Stimulated activated naive CD8-positive, alpha-beta T cell treated with anti-CD3 and anti-CD28 coated beads, Interleukin-15, Interleukin-2, amounts not matched to agents 100 U/mL and 50 U/mL, for 24 hours (primary cell): ENCODE measurements at places on chromosomes 2 and 18.
A peak's percentile ranks its signal among the peaks of the same experiment; 100 is the strongest.

DNA sequence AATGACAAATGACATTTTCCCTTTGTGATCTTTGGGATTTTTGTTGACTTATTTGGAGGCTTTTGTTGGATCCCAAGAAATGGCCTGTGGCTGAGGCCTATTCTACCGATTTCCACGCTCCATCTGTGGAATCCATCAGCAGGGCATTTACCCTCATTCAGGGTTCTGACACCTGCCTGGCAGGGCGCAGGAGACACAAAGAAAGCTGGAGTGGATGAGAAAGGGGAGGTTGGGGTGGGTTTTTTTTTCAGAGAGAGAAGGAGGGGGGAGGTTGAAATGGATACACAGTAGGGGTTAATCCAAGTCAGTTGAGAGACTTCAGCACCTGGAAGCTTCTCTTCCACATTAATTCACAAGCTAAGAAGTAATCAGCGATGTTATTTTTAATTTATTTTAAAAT is 59.7 kb downstream of the PAX3 start:
- no peak for DNase-seq

DNA sequence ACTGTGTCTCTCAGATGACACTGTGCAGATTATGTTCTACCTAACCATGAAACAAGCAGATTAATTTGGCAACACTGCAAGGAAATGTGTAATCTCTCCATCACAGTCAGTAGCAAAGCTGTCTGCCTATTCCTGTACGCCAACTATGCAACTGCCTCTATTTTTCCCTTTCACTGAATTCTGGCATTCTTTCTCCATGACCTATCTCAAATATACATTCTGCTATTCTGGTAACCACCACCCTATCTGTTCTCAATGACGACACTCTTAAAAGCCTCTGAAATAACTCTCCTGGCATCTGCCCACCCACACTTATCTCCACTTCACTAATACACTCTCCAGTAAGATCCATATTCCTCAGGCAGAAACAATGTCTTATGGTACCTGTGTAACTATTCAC is 78.7 kb downstream of the ABCA12 start:
- DNase-seq = no peak

DNA sequence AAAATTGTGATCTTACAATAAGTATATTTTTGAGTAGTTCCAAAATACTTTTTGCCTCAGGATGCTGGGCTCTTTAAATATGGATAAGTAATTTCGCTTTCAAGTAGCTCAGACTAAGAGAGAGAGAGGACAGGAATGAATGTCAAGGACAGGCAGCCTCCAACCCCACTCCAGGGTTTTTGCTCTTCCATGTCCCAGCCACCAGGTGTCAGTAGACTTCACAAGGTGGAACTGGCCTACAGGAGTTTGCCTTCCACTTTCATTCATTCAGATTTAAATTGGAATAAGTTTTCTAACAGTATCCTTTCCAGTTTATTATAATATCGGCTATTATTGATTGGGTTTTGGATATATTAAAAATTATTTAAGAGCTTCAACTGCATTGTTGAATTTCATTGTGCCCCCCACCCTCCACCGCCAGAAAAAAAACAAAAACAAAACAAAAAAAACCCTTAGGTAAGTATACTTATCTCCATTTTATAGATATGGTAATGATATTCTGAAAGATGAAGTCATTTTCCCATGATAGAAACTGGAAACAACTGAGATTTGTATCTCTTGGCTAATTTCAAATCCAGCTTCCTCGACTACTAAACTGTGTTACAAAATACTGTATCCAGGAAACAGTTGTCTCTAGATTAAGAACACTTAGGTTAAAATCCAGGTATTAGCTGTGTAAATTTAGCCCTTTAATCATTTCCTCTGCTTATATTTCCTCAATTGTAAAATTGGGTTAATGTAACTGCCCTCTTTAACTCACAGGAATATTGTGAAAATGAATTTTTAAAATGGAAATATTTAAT is 793.1 kb downstream of the ERBB4 start:
- peak; percentile 7 for DNase-seq

- no peak for DNase-seq
These were observed 68.1 kb upstream of the FZD7 start for GRCh38 chr2:201965550-201965949.

DNA sequence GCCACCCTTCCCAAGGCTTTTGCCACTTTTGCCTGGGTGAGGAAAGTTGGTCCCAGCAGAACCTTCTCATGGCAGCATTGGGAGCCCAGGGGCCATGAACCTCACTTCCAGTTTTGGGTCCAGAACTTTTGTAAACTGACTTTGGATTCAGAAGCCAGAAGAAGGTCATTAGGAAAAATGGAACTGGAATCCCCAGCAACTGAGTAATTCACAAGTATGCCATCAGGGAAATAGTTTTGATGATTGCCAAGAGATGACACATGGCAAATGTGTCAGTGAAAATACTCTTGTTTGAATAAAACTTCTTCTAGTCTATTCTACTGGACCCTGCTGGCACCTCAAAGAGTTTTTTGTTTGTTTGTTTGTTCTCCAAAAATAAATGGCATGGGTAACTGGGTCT is 203.7 kb downstream of the SETBP1 start:
- DNase-seq = no peak

DNA sequence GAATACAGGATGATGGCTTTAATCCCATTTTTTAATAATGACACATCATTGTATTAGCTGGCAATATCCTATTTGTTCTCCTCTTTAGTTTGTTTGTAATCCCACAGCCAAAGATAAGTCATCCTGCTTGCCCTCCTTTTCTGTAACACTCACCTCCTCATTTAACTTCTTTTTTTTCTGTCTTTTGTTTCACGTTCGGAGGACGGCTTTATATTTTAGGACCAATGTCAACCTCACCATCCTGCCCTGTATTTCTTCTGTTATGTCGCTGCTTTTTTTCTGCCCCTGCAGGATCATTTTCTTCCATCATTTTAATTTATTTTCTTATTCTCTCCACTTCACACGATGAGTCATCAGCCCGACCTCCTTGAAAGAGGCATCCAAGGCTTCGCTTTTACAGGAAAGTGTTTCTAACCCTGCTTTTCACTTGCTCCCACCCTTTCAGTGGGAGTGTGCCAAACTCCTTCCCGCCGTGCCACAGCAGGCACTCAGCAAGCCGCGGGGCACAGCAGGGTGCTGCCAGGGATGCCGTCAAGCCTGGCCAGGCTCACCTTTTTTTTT is 11.4 kb downstream of the RAB31 start:
- no peak for DNase-seq

DNA sequence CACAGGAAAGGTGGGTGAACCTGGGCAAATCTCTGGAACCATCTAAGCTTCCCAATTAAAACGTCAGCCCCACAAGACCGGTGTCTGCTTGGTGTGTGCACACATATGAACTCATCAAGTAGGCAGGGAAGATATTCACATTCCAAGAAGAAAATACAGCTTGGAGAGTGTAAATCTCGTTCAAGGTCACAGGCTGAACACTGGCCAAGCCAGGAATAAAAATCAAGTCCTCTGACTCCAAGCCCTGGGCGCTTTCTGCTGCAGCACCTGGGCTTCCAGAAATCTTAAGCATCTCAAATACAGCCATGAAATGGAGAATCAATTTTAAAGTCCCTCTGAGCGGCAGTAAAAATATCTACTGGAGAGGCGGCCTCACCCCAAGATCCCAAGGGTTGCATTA is 150.9 kb downstream of the TWIST2 start:
- DNase-seq = no peak

GRCh38 chr2:128714851-128715312 is 396.2 kb upstream of the HS6ST1 start:
- DNase-seq = no peak

DNA sequence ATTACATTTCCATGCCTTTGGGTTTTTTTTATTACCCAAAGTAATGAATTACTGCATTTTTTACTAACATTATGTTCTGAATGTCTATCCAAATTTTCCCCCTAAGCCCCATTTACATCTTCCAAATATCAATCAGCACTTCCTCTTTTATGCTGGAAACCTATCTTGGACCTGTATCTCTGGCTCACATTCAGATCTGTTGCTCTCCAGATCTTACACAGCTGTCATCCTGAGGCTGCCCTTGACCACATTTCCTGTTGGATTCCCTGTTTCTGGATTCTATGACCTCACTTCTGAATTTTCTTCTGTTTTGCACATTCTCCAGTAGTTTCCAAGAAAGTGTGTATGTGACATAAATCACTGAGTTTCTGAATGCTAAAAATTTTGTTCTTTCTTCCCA is 146.7 kb downstream of the PDE1A start:
- DNase-seq = no peak

GRCh38 chr2:110875384-110875725 is 143.0 kb downstream of the ACOXL start:
- no peak for DNase-seq

DNA sequence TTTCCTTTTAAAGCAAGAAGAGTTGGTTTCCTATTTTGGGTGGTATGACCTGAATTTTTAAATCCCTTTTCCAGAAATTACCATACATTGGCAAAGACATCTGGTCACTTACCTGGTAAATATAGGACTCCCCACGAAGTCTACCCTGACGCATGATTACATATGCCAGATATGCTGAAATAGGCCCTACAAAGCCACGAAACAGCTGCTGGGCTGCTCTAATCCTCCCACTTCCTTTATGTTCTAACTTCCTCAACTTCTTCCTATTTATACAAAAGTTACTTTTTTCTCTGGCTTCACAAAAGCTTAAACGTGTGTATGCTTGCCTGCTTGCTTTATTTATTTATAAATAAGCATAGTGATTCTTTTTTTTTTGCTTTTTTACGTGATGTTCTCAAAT is 186.0 kb upstream of the EPHA4 start:
- DNase-seq = no peak

- no peak for DNase-seq
These were observed 931.7 kb upstream of the CELF4 start for GRCh38 chr18:38497266-38497665.

DNA sequence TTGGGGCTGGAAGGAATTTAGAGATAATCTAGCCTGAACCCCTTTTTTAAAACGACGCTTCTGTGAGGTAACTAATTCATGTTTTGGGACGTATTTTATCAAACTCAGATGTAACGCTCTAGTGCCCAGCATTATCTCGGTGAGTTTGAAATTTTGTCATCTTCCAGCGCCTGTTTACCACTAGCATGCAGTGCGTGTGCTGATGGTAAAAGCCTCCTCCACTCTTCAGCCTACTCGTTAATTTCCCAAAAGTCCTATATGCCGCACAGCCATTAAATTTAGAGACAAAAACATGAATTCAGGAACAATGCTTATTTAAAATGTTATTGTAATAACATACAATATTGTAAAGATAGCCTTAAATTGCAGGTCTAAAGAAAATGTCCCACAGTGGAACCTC is 2.8 kb downstream of the ZCCHC2 start:
- DNase-seq = no peak

- DNase-seq = no peak
These were observed 380.0 kb upstream of the FIGN start for GRCh38 chr2:164115806-164116205.

GRCh38 chr2:85170938-85171475 is 37.8 kb downstream of the TCF7L1 start:
- DNase-seq = no peak

DNA sequence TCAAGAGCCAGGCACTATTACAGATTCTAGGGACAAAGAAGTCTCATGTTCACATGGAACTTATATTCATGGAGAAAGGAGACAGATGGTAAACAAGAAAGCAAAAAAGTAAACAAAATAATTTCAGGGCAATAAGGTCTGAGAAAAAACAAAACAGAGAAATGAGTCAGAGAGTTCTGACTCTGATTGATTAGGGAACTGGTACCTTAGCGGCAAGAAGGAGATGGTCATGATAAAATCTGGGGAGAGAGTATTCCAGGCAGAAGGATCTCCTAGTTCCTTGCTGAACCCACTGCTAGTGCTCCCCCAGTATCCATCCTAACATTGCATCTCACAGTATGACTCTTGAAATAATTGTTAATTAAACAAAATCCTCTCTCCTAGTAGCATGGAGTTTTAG is 161.8 kb upstream of the KLF7 start:
- no peak for DNase-seq

- DNase-seq = no peak
These were observed 810.6 kb upstream of the PIK3C3 start for GRCh38 chr18:41144441-41144840.

- DNase-seq = no peak
These were observed 86.6 kb downstream of the WDSUB1 start for GRCh38 chr2:159199761-159200465.

GRCh38 chr18:73124175-73124574 is 256.4 kb upstream of the NETO1 start:
- no peak for DNase-seq

- no peak for DNase-seq
These were observed 18.4 kb upstream of the VIT start for GRCh38 chr2:36677996-36678605.

DNA sequence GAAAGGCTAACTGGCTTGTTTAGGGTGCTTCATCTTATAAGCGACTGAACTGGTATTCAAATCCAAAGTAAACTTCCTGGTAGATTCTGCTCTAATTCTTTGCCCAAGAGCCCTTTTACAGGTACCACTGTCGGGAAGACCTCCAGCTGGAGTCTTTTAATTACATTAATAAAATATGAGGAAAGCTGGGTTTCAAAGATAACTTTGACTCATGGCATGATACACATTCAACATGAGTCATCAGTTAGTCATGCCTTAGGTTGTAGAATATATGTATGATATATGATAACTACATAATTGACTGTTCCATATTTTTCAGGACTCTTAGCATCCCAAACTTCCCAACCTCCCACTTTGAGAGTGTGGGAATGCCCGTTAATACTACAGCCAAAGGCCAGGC is 32.3 kb downstream of the ZCCHC2 start:
- DNase-seq = no peak

DNA sequence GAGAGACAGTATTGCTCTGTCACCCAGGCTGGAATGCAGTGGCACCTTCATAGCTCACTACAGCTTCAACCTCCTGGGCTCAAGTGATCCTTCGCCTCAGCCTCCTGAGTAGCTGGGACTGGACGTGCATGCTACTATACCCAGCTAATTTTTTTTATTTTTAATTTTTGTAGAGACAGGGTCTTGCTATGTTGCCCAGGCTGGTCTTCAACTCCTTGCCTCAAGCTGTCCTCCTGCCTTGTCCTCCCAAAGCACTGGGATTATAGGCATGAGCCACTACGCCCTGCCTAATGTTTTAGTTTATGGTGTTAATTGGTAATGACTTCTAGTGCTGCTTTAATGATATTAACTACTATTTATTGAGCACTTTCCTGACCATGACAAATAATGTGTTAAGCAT is 18.3 kb downstream of the RNF138 start:
- no peak for DNase-seq

GRCh38 chr18:55349685-55350084 is 238.3 kb downstream of the TCF4 start:
- DNase-seq = no peak

GRCh38 chr2:198756166-198756565 is 701.6 kb downstream of the SATB2 start:
- DNase-seq = no peak
